Fibroblast of lung (primary cell): ENCODE measurements at places on chromosomes 12 and 14.

DNA sequence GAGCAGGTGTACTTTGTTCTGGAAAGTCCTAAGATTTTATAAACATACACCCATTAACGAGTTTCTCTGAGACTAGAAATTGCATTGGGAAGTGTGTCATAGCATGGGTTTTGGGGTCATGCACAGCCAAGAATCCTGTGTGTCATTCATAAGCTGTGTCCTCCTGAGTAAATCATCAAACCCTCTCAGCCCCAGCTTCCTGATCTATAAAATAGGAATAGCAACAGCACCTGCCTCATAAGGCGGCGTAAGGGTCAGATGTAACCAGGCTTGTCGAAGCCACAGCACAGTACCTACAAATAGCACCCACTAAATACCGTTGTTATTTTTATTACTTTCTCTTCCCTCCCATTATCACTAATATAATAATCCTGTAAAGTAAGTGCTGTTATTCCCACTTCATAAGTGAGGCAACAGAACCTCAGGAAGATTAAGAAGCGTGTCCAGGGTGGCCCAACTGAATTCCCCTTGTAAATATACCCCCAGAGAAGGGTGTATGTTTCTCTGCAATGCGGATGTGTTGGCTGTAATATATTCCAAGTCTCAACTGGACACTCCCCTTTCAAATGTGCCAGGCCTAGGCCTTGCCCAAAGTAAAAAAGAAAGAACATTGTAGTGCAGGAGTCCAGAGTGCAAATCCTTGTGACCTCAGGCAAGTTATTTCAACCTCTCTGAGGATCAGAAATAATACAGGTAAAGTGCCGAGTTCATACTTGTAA is 188.3 kb upstream of the BCL2L14 start:
- DNase-seq = no peak

DNA sequence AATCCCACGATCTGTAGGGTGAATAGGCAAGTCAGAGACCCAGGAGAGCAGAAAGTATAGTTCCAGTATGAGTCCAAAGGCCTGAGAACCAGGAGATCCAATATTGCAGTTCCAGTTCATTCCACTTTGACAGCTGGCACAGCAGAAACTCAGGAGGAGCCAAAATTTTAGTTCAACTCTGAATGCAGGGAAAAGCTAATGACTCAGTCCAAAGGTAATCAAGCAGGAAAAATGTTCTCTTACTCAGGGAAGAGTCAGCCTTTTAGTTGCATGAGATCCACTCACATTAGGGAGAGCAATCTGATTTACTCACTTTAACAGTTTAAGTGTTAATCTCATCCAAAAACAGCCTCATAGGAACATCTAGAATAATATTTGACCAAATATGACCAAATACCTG is 130.2 kb upstream of the LRFN5 start:
- DNase-seq = no peak

GRCh38 chr14:55054098-55054497 is 2.7 kb downstream of the MAPK1IP1L start:
- no peak for DNase-seq

GRCh38 chr12:113875691-113876090 is 90.4 kb downstream of the RBM19 start:
- peak; percentile 78 for DNase-seq

DNA sequence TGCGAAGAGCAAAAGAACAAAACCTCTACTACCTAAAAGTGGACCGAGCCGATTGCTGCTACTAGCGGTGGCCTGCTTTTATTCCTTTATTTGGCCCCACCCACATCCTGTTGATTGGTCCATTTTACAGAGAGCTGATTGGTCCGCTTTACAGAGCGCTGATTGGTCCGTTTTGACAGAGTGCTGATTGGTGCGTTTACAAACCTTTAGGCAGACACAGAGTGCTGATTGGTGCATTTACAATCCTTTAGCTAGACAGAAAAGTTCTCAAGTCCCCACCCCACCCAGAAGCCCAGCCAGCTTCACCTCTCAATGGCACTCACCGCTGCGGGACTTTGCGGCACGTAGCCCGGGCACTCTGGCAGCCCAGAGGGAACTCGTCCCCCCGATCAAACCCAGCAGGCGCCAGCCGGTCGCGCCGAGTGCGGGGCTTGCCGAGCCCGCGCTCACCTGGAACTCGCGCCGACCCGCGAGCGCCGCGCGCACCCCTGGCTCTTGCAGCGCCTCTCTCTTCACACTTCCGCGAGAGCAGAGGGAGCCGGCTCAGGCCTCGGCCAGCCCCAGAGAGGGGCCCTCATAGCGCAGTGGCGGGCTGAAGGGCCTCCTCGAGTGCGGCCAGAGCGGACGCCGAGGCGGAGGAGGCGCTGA is 8.7 kb upstream of the FGD4 start:
- no peak for DNase-seq

- DNase-seq = no peak
Measured at GRCh38 chr12:98514982-98515286, 456 bp upstream of the TMPO start.

- peak; percentile 91 for DNase-seq
Measured at GRCh38 chr14:50666772-50667683, 1.1 kb downstream of the SAV1 start.

DNA sequence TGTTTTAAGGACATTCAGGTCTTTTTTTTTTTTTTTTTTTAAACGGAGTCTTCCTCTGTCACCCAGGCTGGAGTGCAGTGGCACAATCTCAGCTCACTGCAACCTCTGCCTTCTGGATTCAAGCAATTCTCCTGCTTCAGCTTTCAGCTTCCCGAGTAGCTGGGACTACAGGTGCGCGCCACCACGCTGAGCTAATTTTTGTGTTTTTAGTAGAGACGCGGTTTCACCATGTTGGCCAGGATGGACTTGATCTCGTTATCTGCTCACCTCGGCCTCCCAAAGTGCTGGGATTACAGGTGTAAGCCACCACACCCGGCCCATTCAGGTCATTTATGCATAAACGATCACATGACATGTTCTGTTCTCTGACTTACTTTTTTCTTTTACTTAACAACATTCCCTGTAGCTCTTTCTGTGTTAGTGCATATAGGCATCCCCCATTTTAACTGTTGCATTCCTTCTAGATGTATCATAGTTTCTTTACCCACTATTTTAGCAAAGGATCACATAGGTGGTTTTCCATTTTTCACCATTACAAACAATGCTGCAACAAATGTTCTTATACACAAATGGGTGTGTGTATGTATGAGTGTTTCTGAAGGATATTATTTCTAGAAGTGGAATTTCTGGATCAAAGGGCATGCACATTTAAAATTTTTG is 74.2 kb downstream of the ARF6 start:
- no peak for DNase-seq

GRCh38 chr12:56346675-56347074 is 8.0 kb downstream of the IL23A start:
- DNase-seq = no peak
